ENCODE measurements at places on chromosomes 3 and 15.

DNA sequence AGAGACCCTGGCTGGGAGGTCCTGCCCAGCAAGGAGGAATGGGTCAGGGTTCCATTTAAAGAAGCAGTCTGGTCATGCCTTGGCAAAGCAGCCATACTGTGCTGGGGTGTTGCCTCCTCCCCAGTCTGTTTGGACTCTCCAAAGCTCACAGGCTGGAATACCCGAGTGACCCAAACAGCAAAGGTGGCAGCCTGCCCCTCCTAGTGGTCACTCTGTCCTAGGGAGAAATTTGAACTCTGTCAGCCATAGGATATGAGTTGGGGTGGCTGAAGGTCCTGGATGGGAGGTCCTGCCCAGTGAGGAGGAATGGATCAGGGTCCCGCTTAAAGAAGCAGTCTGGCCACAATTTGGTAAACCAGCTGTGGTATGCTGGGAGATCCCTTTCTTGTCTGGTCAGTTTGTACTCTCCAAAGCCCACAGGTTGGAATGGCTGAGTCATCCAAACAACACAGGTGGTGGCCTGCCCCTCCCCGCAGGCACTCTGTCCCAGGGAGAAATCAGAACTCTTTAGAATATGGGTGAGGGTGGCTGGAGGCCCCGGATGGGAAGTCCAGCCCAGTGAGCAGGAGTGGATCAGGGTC, 45.0 kb downstream of the CCR1 start:
- no peak for DNase-seq

DNA sequence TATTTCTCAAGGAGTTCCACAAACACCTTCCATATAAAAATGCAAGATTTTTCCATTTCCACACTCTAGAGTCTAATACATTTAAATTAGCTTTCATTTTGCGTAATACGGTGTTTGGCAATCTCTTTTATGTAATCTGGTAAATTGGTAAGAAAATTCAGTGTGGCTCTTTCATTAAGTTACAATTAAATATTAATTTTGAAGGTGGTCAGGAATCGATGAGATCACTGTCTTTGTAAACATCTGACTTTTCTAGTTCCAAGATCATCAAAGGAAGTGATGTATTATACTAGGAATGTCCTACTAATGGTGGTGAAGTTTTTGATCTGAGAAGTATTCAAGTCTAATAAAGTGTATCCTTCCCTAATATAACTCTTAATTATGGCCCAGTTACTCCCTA, 1.1 kb upstream of the UTS2B start:
- DNase-seq, result peak; percentile 27

- DNase-seq, result no peak
Observed at GRCh38 chr15:41258750-41259471, 27.8 kb downstream of the CHP1 start.

DNA sequence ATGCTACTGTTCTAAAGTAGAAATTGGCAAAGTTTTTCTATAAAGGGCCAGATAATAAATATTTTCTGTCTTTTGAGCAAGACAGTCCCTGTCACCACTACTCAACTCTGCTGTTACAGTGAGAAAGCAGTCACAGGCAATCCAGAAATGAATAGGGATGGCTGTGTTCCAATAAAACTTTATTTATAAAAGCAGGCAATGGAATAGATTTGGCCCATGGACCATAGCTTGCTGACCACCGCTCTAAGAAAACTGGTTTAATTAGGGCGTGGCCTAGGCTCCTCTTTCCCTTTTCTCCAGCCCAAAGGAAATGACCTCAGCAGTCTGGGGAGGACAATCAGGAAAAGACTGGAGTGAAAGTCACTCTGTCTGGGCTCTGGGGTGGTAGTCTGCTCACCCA, 183.8 kb downstream of the MEGF11 start:
- DNase-seq, result no peak

DNA sequence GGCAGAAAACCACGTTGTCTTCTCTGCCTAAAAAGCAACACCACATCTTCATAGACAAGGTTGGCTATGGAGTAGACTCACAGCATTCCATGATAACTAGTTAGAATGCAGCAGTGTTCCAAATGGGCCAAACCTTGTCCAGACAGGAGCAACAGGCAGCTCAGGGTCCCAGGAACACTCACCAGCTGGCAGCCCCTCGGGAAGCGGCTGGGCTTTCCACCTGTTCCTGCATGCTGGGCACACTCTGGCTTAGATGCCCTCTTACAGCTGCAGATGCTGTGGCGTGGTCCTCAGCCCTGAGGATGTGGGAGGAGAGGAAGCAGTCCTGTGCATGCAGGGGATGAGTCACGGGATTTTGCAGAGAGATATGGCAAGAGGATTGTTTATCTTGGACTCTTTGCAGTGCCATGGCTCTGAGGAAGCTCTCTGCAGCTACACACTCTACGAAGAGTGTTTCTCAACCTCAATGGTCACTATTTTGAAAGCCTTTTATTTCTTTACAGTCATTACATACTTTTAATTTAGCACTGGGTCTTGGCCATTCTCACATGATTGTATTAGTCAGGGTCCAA, 11.3 kb downstream of the NRROS start:
- peak; percentile 96 for DNase-seq

DNA sequence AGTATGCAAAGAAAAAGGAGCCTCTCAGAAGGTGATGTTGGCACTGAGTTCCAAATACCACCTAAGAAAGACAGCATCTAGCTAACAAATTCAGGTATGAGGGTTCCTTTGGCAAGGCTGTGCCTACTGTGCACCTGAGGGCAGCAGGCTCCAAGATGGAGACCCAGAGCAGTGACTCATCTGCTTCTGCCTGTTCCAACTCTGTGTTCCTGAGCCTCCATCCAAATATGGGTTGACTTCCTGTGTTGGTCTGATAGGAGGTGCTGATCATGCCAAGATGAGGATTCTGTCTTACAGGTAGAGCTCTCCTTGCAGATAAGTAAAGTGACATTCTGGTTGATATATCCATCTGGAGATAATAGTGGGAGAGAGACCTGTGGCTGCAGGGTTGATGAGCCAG, 26.0 kb downstream of the SV2B start:
- no peak for DNase-seq

GRCh38 chr15:47795864-47796263, 78.6 kb downstream of the SEMA6D start:
- no peak for DNase-seq

GRCh38 chr15:49620199-49620598, 419 bp downstream of the FAM227B start:
- no peak for DNase-seq

DNA sequence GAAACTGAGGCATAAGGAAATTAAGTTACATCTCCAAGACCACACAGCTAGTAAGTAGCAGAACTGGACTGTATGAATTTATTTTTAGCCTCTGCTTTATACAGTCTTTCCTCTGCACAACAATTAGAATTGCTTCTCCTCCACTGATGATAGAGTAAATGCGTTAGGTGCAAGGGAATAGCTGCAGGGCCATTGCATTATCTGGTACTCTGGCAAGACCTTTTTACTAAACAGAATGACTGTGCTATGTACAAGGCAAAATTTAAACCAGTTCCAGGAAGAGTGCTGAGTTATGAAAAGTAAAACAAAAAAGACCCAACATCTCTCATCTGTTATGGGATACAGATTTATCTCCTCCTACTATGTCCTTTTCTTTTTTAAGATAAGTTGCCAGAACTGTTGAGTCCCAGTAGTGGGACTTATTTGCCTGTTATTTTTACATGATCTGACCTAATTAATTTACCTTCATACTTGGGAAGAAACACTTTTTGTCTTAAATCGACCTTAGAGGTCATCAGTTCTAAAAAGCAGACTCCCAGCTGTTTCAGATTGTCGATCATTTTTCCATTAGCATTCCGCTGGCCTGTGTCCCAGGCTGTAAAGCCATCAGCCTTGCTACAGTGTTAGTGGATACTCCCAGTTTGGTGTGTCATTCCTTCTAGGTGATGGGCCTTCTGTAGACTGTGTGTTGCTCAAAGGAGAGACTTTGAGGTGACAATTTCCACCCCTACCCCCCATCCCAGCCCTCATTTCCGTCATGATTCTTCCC, 147.5 kb upstream of the NUDT16 start:
- DNase-seq, result no peak

GRCh38 chr3:99651531-99651930, 13.1 kb downstream of the COL8A1 start:
- no peak for DNase-seq
